ENCODE measurements at places on chromosomes 2 and 18. TPM values are rescaled to one million over a fixed set of nuclear protein-coding genes. Genes with fewer than 3 reads are reported as not detected.
A peak's percentile ranks its signal among the peaks of the same experiment; 100 is the strongest.

Gene CYP26B1
- not detected for total RNA-seq

Gene CRYBA2
- not detected for total RNA-seq

Gene ANKRD12
- 30.7 TPM for total RNA-seq

Gene COLEC12
- total RNA-seq: 58.8 TPM

Gene UGT1A6
- total RNA-seq: not detected

Gene ZNF892
- 1.9 TPM for total RNA-seq

Gene MREG
- total RNA-seq: 1.9 TPM

Gene CEBPZOS
- 32.6 TPM for total RNA-seq

Gene AGXT
- not detected for total RNA-seq

Gene EGR4
- total RNA-seq: not detected

DNA sequence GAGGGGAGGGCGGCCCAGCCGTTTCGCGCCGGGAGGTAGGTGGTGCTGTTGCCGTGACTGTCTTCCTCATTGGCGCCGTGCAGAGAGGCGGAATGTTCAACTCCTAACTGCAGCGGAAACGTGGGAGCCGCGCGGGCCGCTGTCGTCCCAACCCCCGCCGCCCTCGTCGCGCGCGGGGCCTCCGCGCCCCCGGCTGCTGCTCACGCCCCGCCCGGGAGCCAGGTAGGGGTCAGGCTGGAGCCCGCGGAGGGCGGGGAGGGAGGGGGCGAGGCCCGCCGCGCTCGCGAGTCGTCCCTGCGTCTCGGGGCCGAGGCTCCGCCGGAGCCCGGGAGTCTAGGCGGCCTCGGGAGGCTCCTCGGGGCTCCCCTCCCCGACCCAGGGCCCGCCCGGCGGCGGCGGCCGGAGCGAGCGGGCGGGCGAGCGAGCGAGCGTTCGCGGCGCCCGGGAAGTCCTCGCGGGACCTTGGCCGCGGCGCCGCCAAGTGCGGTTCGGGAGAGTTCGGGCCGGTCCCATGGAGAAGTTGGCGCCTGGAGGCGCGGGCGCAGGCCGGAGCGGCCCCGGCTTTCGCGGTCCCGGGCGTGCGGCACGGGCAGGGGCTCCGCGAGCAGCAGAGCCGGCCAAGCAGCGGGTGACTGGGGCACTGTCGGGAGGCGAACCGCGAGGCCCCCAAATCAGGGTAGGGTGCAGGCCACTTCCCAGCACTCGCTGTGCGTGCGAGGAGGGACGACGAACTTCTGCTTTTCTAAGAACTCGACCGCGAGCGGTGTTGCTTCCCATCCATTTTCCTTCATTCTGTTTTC, at the start of gene MAP3K20:
MAP3K20 (plus strand) TSS at position 66 of the 800 bp plus-strand sequence. CDS start 15,186 bp downstream, outside the sequence.
- peak; percentile 73 for DNase-seq

- peak; percentile 57 for DNase-seq
Measured at GRCh38 chr2:55107436-55107835, 57.2 kb upstream of the RTN4 start.

DNA sequence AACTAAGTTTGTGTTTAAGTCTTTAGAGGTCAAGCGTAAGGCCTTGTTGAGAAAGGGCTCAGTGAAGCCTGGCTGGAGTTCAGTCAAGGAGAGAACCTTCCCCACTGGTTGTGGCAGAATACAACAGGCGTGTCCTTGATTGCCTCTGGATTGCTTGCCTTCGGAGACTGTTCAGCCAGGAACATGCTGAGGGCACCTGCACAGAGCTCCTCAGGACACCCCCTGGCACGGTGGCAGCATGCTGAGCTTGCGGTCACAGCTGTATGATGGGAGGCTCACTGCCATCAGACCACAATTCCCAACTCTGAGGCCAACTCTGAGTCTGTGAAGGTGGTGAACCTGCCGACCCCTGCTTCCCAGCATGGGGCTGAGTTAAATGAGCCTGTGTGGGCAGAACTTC, 130.0 kb downstream of the LPIN1 start:
- DNase-seq: no peak

DNA sequence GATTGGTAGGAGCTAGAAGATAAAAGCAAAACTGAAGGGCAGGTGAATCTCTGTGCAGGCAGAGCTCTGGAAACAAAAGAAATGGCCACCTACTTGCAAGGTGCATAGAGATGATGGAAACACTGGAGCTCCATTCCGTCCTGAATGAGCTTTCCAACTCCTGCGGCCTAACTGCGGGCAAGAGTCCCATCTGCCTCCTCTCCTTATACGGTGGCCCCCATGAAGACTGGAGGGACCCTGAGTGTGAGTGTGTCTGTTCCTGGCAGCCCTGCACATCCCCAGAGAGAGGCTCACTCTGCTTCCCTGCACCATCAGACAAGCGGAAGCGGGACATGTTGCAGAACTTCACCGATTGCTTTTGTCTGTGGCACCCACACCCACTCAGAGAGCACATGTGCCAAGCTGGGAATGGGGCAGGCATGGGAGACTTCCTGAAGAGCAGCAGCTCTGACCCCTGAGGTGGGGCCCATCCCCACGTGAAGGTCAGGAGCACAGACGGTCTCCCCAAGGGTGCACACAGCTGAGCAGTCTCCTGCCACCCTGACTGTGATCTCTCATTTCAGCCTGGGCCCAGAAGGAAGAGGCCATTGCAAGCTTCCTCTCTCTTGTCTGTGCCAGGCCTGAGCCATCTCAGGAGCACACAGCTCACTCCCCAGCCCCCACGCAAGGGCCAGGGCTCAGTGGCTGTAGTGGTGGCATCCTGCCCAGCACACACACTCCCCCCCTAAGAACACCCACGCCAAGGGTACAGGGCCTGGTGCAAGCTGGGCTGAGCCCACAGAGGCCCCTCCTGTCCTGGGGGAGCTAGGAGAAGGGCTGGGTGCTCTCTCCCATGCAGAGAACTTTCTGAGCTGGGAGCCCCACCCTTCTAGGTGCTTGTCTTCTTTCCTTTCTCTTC, 75.3 kb downstream of the STPG4 start:
- no peak for DNase-seq

DNA sequence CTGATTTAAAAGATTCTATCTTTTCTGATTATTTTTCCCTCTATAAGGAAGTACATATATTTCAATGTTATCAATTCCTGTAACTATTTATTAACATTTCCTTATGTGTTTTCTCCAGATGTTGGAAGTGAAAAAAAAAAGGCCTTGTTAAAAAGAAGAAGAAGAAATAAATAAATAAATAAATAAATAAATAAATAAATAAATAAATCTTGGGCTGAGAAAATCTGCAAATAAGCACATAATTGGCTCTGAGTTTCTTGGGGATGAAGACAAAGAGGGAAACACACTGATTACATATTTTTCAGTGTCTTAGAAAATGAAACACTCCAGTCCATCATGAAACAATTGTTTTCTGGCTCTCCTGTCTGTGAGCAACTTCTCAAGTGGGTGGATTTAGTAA, 21.1 kb upstream of the MBOAT2 start:
- DNase-seq: no peak

GRCh38 chr18:24470022-24470618, 9.7 kb downstream of the HRH4 start:
- no peak for DNase-seq

- DNase-seq: no peak
Measured at GRCh38 chr2:126828491-126828890, 70.2 kb upstream of the TEX51 start.

- no peak for DNase-seq
Measured at GRCh38 chr2:64296140-64296480, 151.9 kb upstream of the PELI1 start.

- DNase-seq: peak; percentile 28
Measured at GRCh38 chr2:181305301-181306123, 151.7 kb upstream of the ITGA4 start.

DNA sequence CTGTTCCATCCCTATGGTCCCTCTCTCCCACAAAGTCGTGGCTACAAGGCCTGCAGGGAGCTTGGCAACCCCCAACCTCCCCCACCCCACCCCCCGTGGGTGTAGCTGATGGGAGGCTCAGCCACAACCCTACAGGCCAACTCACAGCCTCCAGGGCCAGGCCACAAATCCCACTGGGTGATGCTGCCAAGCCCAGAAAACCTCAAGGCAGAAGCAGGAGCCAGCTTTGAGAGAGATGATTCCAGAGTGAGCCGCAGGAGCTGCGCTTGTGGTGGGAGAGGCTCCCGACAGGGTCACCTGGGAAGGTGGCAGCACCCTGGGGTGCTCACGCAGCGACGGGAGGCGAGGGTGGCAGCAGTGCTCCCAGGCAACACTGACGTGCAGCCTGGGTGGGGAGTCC, 44.8 kb downstream of the ADCY3 start:
- DNase-seq: no peak

- DNase-seq: no peak
Measured at GRCh38 chr18:51417643-51418483, 220.4 kb upstream of the MEX3C start.

GRCh38 chr2:45241061-45241561, 231.9 kb upstream of the SIX2 start:
- DNase-seq: peak; percentile 8

- no peak for DNase-seq
Measured at GRCh38 chr2:86323273-86324021, 14.0 kb downstream of the REEP1 start.

DNA sequence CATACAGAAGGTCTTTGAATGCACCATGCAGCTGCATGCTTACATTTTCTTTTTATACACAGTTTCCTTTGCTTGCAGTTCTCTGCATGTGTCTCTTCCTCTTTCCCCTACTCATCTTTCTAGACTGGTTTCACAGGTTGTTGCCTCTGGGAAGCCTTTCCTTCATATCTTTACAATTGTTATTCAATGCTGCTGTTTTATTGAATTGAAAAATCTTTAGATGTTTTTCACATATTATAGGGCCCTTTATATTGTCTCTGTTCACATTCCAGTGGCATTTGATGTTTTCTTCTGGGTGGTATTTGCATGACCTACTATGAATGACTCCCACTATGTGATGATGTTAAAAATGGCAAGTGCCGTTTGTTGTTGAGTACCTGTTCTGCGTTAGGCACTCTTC, 91.1 kb downstream of the DIS3L2 start:
- no peak for DNase-seq
